ENCODE measurements at places on chromosomes 3 and 15.

DNA sequence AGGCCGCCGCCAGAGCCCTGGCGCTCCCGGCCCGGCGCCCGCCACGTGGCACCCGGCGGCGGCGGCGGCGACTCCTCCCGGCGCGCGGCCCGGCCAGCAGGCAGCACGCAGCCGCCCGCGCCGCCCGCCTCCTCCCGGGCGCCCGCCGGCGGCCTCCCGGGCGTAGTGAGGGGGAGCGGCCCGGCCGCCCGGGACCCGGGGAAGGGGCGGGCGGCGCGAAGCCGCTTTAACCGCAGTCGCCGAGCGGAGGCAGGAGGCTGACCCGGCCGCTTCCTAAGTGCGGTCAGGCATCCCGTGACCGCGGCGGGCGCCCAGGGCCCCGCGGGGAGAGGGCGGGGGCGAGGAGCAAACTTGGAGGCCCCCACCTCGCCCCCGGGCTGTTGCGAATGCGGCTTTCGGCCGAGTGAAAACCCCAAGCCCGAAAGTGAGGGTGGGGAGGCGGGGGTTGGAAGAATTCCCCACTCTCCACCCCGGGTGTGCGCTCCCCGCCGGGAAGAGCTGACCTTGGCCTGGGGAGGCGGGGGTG, 1.7 kb upstream of the HES1 start:
- no peak for DNase-seq

GRCh38 chr3:40649346-40649745, 124.6 kb downstream of the ZNF621 start:
- no peak for DNase-seq

- DNase-seq, result no peak
Observed at GRCh38 chr15:74383286-74383685, 15.8 kb upstream of the CYP11A1 start.

GRCh38 chr3:69320871-69321271, 65.0 kb downstream of the FRMD4B start:
- DNase-seq, result no peak

- DNase-seq, result no peak
Observed at GRCh38 chr3:13015286-13016082, 57.7 kb downstream of the IQSEC1 start.

GRCh38 chr3:159583662-159584061, 405.0 kb upstream of the IL12A start:
- no peak for DNase-seq

GRCh38 chr3:20680990-20681628, 495.1 kb upstream of the SGO1 start:
- DNase-seq, result no peak

DNA sequence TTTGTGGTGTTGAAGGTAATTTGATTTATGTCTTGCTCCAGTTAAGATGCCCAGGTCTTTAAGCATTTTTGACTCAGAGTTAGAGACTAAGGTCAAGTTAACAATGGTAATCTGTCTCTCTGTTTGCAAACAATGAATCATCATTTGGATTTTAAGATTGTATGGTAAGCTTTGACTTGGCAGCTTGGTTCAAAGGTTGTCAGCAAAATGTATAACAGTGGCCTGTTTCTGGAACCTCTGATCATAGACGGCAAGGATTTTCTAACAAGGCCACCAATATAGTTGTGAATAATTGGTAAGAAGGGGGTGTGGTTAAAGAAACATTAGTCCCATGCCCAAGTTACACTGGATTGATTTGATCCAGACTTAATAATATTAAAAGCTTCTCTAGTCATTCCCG, 775.2 kb upstream of the GOLIM4 start:
- no peak for DNase-seq

GRCh38 chr3:141049681-141050080, 1.5 kb upstream of the SPSB4 start:
- no peak for DNase-seq

GRCh38 chr3:186668426-186668825, 2.6 kb downstream of the HRG start:
- DNase-seq, result no peak

All from nucleus accumbens (tissue), 56 donors.